ENCODE measurements at places on chromosomes 13 and 19. TPM values are rescaled to one million over a fixed set of nuclear protein-coding genes. Genes with fewer than 3 reads are reported as not detected.

Gene IRGC
- total RNA-seq, result not detected

Gene SCEL
- total RNA-seq, result not detected

Gene FCER2
- 0.71 TPM for total RNA-seq

Gene CEACAM1
- total RNA-seq, result 3.0 TPM

Gene SLC10A2
- not detected for total RNA-seq

Gene IQCN
- total RNA-seq, result 4.9 TPM

Gene ZNF665
- 3.5 TPM for total RNA-seq

Gene ITGBL1
- 75.1 TPM for total RNA-seq

DNA sequence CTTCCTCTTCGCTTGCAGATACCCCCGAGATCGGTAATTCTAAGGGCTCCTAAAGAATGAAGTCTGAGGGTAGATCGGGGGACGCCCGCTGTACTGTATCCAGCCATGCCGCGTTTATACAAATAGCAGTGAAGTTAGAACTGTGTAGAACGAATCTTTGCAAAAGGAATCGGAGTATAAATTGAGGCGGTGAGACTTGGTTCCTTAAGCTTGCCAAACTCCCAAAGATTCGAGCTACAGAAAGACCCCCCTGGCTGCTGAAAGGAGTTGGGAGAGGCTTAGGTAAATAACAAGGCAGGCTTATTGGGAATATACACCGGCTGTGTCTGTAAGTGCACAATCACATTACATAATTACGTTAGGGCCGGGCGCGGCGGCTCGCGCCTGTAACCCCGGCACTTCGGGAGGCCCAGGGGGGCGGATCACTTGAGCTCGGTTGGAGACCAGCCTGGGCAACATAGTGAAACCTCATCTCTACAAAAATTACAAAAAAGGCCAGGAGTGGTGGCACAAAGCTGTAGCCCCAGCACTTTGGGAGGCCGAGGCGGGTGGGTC is 12.2 kb downstream of the TMEM160 start:
- no peak for DNase-seq

DNA sequence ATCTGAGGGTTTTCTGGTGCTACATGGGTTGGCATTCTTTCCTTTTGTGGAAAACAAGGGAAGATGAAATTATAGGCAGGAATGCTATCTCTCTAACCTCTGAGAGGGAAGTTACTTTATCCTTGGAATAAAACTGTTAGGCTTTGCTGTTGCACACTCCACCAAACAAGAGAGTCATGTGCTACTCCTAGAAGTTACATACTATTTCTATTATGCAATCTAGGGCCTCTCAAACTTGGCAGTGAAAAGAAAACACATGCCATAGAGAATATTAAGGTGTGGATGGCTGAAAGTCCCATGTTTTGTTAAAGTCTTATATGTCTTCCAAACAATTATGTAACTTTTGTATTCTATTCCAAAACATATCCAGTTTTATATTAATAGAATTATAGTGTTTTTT is 367.9 kb downstream of the SLC7A1 start:
- DNase-seq, result no peak

DNA sequence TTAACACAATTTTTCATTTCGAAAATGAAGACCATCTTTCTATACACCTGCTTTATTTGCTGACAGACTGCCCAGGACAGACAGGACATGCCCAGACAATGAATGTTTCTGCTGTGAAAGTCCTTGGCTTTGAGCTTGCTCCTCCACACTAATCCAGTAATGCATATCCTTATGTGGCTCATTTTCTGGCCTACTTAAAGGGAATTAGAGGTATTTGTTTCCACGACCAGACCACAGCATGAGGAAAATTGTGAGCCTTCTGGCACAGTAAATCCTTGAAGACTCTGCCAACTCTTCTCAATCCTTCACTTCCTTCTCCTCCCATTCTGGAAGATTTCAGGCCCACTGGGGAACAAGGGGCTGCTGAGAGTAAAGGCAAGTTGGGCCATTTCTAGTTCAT is 25.7 kb downstream of the CCDC70 start:
- no peak for DNase-seq

DNA sequence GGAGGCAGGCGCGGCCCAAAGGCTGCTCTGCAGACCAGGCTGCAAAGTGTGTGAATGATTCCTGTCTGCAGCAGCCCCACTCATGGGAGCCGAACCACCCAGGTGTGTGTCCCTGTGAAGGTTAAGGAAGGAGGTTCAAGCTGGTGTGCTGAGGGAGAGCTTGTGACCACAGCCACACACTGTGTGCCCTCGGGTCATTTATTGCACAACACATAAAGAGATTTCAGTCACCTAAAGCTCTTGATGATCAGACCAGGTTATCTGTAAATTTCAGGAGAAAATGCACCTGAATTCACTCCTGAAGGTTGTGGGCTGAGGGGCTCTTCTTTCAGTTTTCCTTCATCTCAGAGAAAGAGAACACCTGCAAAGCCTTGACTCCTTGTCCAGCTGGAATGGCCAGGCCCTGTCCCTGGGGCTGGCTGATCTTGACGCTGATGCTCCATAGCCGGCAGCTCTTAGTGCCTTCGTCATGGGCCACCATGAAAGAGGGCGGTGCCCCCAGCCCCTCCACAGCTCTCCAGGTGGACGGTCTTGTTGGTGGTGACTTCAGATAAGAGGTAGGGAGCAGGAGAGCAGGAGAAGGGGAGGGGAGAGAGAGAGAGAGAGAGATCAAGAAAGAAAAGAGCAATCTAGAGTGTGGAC is 110.8 kb upstream of the C1QTNF9B start:
- no peak for DNase-seq

DNA sequence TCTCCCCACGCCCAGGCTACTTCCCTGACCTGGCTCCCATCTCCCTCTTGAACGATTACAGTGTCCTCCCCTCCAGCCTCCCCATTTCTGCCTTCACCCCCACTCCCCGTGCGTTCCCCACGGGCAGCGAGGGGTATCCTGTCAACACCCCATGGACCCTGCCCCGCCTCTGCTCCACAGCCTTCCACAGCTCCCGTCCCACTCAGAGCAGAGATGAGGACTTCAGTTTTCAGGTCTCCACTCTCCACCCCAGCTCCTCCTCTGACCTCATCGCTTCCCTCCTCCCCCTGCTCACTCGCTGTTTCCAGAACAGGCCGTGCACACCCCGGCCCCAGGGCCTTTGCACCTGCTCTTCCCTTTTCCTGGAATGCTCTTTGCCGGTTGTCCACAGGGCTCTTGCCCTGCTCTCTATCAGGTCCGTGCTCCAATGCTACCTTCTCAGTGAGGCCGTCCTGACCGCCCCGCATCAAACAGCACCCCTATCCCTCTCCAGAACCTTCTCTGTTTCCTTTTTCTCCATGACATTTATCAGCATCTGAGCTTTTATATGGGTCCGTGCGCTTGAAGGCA is 15.0 kb downstream of the LRRC4B start:
- DNase-seq, result no peak

DNA sequence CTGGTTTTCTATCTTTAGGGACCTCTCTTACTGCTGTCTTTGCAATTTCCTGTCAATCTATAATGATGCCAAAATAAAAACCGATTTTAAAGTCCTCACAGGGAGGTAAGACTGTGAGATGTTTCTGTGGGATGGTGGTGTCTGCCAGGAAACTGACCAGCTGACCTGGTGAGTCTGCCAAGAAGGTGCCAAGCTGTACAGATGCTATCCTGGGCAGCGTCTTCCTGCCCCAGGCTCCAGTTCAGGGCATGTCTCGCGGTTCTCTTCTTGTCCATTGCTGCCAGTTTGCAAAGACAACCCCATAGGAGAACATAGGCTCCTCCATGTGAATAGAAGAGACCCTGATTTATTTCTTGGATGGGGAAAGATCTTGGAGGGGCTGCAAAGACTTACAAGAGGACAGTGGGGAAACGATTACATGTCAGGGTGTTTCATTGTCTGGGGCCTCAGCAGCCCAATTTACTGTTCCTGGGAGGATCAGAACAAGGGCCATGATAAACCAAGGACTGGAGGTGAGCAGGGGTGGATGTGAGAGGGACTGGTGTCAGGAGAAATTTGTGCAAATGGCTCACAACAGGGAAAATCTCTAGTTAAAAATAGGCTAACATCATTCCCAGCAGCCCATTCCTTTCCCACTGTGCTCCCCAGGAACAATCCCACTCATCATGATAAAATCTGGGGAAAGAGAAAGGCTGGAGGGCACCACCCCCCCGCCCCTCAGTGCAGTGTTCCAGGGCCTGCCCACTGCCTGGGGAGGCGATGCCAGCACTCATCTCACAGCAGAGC is 42.7 kb upstream of the VSTM2B start:
- peak; percentile 19 for DNase-seq

- no peak for DNase-seq
These were observed 349.1 kb downstream of the LIG4 start for GRCh38 chr13:107866032-107866940.

GRCh38 chr19:2678044-2678671 is 24.3 kb downstream of the GNG7 start:
- no peak for DNase-seq

DNA sequence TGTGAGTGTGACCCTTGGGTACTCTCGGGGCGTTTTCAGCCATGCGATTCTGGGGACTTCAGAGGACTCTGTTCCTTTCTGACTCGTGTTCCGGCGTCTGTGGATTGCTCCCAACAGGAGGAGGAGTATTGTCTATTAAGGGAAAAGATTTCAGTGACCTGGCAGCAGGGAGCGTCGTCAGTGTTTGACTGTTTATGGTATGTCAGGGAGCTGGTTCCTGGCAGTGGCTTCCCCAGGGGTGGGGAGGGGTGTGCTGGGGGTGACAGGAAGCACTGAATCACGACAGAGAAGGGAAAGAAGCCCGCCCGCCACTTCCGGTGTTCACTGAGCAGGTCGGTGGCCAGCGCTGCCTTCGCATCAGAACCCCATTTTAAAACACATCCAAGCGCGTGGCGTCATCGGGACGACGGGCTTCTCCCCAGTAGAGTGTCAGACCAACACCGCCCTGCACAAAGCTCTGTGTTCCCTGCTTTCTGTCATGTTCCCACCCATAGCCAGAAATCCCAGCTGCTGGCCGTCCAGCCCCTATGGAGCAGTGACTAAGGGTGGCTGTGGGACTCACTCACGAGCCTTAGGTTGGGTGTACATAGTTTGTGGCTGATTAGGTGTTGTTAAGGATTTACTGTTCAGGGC is 33.8 kb downstream of the COL4A2 start:
- DNase-seq, result peak; percentile 98

DNA sequence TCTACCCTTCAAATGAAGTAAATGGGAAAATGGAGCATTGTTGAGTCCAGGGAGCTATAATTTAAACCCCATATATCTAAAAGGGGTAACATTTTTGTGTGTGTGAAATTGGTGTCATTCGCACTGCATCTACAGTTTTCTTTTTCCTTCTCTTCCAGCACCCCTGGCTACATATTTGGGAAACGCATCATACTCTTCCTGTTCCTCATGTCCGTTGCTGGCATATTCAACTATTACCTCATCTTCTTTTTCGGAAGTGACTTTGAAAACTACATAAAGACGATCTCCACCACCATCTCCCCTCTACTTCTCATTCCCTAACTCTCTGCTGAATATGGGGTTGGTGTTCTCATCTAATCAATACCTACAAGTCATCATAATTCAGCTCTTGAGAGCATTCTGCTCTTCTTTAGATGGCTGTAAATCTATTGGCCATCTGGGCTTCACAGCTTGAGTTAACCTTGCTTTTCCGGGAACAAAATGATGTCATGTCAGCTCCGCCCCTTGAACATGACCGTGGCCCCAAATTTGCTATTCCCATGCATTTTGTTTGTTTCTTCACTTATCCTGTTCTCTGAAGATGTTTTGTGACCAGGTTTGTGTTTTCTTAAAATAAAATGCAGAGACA is 28.6 kb downstream of the ALOX5AP start:
- DNase-seq, result no peak

DNA sequence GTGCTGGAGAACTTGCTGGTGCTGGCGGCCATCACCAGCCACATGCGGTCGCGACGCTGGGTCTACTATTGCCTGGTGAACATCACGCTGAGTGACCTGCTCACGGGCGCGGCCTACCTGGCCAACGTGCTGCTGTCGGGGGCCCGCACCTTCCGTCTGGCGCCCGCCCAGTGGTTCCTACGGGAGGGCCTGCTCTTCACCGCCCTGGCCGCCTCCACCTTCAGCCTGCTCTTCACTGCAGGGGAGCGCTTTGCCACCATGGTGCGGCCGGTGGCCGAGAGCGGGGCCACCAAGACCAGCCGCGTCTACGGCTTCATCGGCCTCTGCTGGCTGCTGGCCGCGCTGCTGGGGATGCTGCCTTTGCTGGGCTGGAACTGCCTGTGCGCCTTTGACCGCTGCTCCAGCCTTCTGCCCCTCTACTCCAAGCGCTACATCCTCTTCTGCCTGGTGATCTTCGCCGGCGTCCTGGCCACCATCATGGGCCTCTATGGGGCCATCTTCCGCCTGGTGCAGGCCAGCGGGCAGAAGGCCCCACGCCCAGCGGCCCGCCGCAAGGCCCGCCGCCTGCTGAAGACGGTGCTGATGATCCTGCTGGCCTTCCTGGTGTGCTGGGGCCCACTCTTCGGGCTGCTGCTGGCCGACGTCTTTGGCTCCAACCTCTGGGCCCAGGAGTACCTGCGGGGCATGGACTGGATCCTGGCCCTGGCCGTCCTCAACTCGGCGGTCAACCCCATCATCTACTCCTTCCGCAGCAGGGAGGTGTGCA is 587 bp downstream of the S1PR4 start:
- DNase-seq, result peak; percentile 82

DNA sequence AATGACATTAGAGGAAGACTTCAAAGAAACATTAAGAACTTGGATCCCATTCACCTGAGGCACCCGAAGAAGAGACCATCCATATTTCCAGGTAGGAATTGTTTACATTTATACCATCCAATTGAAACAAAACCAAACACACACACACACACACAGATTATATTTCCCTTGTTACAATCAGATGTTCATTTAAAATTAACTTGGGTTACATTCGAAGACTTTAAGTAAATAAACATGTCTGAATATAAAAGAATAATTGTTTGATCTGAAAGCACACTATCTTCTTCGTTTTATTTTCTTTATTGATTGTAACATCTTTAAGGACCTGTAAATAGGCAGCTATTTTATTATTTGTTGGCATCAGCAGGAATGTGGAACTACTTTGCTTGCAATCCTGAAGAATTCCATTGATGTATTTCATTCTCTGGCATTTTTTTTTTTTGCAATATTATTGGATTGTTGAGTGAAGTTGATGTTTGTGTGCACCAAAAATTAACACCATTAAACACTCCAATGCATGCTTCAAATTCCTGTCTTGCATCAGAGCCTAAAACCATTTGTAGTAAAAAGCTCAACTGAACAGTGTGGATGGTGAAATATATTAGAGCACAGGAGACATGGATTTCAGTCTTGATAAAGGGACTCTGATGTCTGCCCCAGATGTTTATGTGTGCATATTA is 85.3 kb upstream of the FRY start:
- no peak for DNase-seq

GRCh38 chr13:113187883-113188665 is 20.4 kb downstream of the PCID2 start:
- no peak for DNase-seq

- DNase-seq, result no peak
These were observed at the start of gene GRIN2D for GRCh38 chr19:48393559-48394330. Gene GRIN2D, plus strand, starts transcription at chr19:48393668. Its CDS starts 4,725 bp downstream, at chr19:48398393.

GRCh38 chr19:920051-920864 is 3.1 kb downstream of the KISS1R start:
- no peak for DNase-seq

DNA sequence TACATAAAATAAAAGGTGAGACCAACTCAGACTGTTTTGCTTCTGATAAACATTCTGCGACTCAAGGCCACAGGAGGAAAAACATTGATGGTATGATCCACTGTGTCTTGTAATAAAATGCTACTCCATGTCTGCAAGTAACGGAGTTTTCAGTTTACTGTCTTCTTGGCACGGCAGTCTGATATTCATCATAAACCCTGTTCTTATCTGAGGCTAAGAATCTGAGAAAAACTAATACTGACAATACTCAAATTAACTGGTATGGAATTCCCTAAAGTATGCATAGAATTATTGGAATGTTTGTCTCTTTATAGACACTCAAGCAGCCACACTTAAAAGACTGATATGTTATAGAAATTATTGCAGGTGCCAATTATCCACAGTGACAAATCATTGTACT is 125.5 kb downstream of the TBC1D4 start:
- DNase-seq, result no peak
